Fibroblast of villous mesenchyme (primary cell): ENCODE measurements at places on chromosomes 5 and 9.

DNA sequence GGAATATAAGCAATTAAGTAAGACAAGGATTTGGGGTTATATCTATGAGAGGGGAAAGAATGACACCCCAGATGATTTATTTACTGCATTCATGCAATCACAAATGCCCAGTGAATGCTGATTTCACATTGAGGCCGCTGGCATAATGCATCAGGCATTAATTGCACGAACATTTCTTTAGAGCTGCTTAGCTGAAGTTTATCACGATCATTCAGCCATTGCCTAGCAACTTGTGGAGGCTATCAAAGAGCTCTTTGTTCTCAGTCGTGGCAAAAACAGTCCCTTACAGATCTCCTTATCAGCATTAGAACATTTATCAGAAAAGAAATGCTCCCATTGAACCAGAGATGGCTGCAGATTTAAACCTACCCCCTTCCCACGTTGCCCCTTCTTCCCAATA is 88.7 kb upstream of the PRRC1 start:
- no peak for DNase-seq

DNA sequence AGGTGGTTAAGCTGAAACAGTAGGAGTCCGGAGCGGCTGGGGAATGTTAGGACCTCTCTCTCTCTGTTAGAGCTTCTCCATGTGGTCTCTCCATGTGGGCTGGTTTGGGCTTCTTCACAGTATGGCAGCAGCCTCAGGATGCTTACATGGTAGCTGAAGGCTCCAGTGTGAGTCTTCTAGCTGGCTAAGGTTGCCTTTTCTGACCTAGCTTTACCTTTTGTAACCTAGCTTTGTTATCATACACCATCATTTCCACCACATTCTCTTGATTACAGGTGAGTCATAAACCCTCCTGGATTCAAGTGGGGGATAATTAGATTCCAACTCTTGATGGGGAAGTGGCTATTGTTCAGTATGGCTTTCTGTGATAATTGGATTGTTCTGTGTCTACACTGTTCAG is 98.5 kb downstream of the MTREX start:
- DNase-seq, result no peak

DNA sequence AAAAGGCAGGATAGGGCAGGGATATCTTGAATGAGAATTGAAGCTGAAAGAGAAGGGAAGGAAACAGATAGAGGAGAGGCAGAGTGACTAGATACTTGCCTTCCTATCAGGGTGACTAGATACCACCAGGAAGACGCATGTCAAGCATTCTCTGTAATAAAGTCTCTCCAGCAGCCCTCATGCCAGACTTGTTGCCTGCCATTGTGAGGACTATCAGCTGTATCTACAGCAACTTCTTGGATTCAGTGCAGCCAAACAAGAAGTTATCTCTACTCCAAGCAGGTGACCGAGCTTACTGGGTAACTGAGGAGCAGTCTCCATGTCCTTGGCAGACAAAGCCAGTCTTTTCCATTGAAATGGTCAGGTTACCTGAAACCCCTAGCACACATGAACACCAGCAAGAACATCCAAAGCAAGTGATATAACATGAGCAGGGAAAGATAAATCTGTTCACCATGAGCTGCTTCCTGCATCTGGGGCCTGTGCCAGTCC is 9.3 kb downstream of the SH3RF2 start:
- no peak for DNase-seq

- DNase-seq, result no peak
Measured at GRCh38 chr5:165108809-165109208, 1603.4 kb downstream of the MAT2B start.

DNA sequence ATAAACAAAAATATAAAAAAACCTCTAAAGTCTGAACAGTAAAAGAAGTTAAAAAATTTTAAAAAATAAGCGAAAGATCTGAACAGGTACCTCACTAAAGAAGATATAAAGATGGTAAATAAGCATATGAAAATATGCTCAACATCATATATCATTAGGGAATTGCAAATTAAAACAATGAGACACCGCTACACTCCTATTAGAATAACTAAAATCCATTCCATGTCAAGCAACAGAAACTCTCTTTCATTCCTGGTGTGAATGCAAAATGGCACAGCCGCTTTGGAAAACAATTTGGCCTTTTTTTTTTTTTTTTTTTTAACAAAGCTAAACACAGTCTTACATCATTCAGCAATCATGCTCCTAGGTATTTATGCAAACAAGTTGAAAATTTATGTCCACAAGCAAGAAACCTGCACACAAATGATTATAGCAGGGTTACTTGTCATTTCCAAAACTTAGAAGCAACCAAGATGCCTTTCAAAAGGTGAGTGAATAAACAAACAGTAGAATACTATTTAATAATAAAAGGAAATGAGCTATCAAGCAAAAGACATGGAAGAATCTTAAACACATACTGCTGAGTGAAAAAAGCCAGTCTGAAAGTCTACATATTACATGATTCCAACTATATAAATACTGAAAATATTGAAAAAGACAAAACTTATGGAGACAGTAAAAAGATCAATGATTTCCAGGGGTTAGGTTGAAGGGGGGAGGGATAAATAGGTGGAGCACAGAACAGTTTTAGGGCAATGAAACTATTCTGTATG is 22.1 kb downstream of the ANXA1 start:
- no peak for DNase-seq

DNA sequence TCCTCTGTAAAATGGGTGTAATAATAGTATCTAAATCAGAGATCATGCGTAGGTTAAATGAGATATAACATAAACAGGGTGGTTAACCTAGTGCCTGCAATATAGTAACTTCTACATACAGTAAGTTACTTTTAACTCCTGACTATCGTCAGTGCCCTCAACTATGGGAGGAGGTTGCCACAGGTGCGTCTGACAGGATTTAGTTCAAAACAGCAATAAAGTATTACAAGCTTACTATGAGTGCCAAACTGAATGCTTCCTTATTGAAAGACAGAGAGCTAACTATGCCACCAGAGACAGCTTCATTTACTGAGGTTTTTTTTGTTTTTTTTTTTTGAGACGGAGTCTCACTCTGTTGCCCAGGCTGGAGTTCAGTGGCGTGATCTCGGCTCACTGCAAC is 209.0 kb downstream of the ADAMTSL1 start:
- no peak for DNase-seq

GRCh38 chr9:119836036-119836435 is 466.8 kb upstream of the BRINP1 start:
- no peak for DNase-seq

DNA sequence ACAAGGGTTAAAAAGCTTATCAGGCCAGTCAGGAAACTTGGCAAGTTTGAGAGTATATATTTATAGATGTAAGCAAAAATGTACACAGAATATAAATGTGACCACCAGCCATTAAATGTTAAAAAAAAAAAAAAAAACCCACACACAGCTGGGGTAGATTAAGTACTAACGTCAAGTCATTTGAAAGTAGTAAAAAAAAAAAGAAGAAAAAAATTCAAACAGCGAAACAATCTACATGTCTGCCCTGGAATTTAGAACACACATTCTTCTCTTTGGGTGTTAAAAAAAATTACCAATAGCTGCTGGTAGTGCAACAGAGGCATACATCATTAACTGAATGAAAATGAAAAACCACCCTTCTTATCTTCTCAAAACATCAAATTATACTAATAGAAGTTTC is 269.7 kb downstream of the MLLT3 start:
- DNase-seq, result peak; percentile 77

DNA sequence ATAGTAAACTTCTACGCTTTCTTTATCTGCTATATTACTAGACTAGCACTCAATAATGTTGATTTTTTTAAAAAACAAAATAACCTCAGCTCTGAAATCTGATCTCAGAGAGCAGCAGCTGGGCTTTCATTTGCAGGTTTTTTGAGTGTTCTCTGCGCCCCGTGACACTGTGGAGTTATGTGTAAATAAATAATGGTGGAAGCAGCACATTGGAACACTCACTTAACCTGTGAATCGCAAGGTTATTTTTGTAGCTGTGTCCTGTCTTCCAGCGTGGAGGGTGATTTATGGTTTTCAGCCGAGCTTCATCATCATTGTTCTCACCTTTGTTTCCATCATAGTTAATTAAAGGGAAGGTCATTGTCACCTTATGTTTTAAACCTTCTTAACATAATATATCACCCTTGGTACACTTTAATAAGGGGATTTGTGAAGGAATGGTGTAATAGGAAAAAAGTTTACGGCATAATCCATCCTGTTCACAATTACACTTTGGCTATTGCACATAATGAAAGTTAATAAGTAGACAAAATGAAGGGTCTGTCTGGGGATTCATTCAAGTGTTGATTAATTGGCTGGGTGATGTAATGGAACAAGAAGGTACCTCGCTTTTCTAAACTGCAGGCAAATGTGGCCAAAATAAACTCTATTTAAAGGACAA is 493.3 kb upstream of the ADAMTS16 start:
- no peak for DNase-seq

GRCh38 chr5:127577458-127577857 is 60.0 kb downstream of the PRRC1 start:
- no peak for DNase-seq

DNA sequence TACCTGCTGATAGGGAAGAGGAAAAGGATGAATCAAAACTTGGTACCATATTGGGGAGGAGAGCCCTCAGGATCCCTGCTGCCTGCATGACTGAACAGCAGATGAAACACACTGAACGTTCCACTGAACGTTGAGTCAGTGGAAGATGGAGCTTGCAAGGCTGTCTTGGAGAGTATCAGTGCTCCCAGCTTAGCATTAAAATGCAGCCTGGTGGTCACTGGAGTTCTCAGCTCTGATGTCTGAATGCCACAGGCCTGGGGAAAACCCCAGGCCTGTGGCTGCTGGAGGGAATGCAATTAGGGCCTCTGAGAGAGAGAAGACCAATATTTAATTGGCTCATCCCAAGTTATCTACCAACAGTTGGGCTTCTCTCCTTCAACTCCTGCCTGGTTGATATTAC is 54.5 kb downstream of the PDE4D start:
- DNase-seq, result no peak

DNA sequence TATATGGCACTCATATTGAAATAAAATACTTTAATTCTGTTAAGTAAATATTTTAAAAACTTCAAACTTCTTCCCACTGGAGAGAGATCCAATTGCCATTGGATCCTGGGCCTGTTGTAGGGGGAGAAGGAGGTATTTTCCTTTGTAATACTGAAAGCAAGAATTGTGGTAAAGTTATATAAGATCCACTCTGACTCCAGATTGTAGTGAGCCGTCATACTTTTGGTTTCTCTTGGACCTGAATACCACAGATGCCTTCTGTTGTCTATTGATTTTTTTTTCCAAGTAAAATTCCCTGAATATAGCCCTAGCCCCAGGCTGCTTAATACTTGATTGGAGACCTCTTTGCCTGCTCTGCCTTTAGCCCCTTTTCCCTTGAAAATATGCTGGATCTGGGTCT is 86.9 kb downstream of the ATG10 start:
- peak; percentile 9 for DNase-seq

DNA sequence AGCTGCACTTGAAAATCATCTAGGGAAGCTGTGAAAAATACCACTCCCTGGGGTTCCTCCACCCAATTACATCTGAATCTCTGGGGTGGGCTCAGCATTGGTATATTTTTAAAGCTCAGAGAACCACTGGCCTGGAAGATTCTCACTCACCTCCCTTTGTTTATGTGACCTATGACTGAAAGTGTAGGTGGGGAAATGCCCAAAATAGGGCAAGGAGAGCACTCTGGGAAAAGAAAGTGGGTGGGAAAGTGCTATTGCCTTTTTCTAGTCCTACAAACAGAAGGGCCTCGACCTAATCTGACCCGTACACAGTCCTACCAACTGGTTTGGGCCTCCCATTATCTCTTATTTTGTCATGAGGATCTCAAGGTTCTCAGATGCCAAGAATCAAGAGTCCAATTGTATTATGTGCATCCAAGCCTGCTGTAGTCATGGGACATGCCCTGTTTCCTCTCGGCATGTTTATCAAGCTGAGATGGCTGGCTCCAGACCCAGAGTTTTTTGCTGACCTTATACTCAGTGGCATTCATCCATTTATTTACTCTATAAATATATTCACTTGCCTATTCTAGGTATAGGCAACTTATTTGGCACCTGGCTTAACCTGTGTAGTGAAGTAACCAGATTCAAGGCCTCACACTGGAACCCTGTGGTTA is 483.7 kb downstream of the ENC1 start:
- no peak for DNase-seq

GRCh38 chr9:34123682-34124081 is 2.8 kb downstream of the DCAF12 start:
- no peak for DNase-seq

DNA sequence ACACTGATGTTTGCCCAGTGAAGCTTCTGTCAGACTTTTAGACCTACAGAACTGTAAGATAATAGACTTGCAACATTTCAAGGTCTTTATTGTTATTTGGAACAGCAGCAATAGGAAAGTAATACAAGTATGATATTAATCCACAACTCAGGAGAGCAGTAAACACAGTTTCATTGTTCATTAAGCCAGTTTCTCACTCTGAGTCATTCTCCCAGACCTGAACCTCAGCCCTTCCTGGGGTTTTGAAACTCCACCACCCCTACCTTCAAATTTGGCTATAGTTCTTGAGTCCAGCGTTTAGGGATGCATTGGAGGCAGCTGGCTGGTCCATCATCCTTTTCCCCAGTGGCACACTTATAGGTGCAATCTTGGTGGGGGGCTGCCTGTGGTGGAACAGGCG is 203.2 kb downstream of the RAB3C start:
- DNase-seq, result no peak

DNA sequence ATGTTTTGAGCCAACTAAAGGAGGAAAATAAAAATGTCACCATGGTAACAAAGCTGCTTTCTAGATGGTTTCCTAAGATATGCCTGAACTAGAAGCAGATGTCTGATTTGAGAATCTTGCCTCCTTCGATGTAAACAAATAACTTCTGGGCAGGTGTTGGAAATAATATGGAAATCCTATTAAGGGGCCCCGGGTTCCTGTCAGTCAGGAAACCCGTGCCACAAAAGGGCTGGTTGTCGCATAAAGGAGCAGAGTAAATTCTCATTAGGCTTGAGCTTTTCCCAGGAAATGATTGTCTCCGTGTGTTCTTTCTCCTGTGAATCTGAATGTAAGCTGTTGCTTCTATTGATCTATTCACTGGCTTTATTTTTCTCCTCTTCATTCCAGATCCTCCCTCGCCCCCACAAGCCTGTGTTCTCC is 90.8 kb downstream of the TLE4 start:
- DNase-seq, result peak; percentile 64

DNA sequence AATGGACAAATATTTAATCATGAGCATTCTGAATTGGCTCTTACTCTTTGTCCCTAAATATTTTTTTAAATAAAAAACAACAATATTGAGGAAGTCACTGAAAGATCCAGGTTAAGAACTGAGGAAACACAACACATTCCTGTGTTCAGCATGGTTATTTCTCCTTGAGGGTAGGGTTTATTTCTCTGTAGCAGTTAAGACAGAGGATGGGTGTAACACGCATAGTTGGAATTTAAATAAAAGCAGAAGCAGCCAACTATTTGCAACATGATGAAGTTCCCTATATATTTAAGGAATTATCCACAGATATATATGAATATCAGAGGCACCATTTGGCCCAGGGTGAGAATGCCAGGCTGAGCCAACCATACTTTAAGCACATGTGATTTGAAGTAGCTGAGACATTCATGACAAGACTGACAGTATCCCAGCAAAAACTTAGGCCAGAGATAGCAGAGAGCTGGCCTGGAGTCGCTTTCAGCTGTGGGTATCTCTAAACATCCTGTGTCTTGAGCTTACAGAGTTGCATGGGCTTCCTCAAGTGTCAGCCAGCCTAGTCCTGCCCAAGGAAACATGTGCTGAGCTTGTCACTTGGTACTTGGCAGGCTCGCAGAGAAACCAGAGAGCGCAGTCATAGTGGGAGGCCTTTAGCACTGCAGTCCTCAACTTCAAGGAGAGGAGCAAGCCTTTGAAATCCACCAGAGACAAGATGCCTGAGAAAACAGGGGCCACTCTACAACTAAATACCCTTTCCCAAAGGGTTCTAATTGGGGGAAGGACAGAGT is 43.6 kb downstream of the SEMA5A start:
- no peak for DNase-seq

GRCh38 chr9:127913682-127914081 is 3.2 kb downstream of the ST6GALNAC4 start:
- DNase-seq, result no peak
